Occipital lobe (tissue), 3 donors: ENCODE measurements at places on chromosomes 6 and 20. TPM values are rescaled to one million over a fixed set of nuclear protein-coding genes. Genes with fewer than 3 reads are reported as not detected.

MUC22 gene
- total RNA-seq: not detected

TOX2 gene
- 0.31 TPM for total RNA-seq

DLL1 gene
- total RNA-seq: 11.9 TPM

PLN gene
- total RNA-seq: 0.47 TPM

CRISP1 gene
- not detected for total RNA-seq

KCNK16 gene
- total RNA-seq: not detected

KCNK5 gene
- 0.16 TPM for total RNA-seq

PHACTR1 gene
- 40.7 TPM for total RNA-seq

CPNE5 gene
- total RNA-seq: 4.8 TPM

HFE gene
- 1.1 TPM for total RNA-seq

TP53INP2 gene
- total RNA-seq: 3.9 TPM

IPCEF1 gene
- total RNA-seq: 29.5 TPM

PIM1 gene
- 22.8 TPM for total RNA-seq

TDRD6 gene
- total RNA-seq: 1.2 TPM

LAMA2 gene
- total RNA-seq: 16.8 TPM

WFDC12 gene
- total RNA-seq: not detected

SLC12A5 gene
- 19.2 TPM for total RNA-seq

SYNDIG1 gene
- 32.6 TPM for total RNA-seq

PROKR2 gene
- total RNA-seq: 40.4 TPM

HLA-DRB1 gene
- total RNA-seq: 0.16 TPM

PACSIN1 gene
- 2.8 TPM for total RNA-seq

CAGE1 gene
- under 0.01 TPM for total RNA-seq

HLA-F gene
- 1.4 TPM for total RNA-seq

HTR1B gene
- 0.94 TPM for total RNA-seq

EXOC2 gene
- total RNA-seq: 63.8 TPM

BEND6 gene
- total RNA-seq: 27.1 TPM

FERMT1 gene
- total RNA-seq: 1.4 TPM

TBXT gene
- total RNA-seq: not detected

GTSF1L gene
- not detected for total RNA-seq

AP5S1 gene
- total RNA-seq: 5.5 TPM

CD93 gene
- 13.6 TPM for total RNA-seq

EBF4 gene
- 10.5 TPM for total RNA-seq

PROCR gene
- total RNA-seq: 4.7 TPM

UST gene
- total RNA-seq: 48.5 TPM

SIRPA gene
- total RNA-seq: 3.9 TPM

RAD21L1 gene
- not detected for total RNA-seq

ANKRD6 gene
- 33.8 TPM for total RNA-seq

COL19A1 gene
- 5.9 TPM for total RNA-seq

RGS17 gene
- 119 TPM for total RNA-seq

C6orf52 gene
- total RNA-seq: 1.7 TPM

RIPPLY2 gene
- total RNA-seq: 12.9 TPM

FOXQ1 gene
- 1.1 TPM for total RNA-seq

PRSS35 gene
- 4.8 TPM for total RNA-seq

PRDM13 gene
- total RNA-seq: not detected

KCNK17 gene
- not detected for total RNA-seq

ARFGEF3 gene
- 65.7 TPM for total RNA-seq

CTCFL gene
- total RNA-seq: not detected

CYP39A1 gene
- total RNA-seq: 2.3 TPM

DNMT3B gene
- 4.8 TPM for total RNA-seq

ISM1 gene
- 1.6 TPM for total RNA-seq

CLVS2 gene
- 56.1 TPM for total RNA-seq

CALHM6 gene
- 2.7 TPM for total RNA-seq

BMP2 gene
- 5.3 TPM for total RNA-seq

AURKA gene
- total RNA-seq: 4.8 TPM

LTB gene
- 0.31 TPM for total RNA-seq

TRIM10 gene
- 0.31 TPM for total RNA-seq

OR2W1 gene
- total RNA-seq: not detected
